Mesendoderm (in vitro differentiated cells): ENCODE measurements at places on chromosomes 1 and 21.

DNA sequence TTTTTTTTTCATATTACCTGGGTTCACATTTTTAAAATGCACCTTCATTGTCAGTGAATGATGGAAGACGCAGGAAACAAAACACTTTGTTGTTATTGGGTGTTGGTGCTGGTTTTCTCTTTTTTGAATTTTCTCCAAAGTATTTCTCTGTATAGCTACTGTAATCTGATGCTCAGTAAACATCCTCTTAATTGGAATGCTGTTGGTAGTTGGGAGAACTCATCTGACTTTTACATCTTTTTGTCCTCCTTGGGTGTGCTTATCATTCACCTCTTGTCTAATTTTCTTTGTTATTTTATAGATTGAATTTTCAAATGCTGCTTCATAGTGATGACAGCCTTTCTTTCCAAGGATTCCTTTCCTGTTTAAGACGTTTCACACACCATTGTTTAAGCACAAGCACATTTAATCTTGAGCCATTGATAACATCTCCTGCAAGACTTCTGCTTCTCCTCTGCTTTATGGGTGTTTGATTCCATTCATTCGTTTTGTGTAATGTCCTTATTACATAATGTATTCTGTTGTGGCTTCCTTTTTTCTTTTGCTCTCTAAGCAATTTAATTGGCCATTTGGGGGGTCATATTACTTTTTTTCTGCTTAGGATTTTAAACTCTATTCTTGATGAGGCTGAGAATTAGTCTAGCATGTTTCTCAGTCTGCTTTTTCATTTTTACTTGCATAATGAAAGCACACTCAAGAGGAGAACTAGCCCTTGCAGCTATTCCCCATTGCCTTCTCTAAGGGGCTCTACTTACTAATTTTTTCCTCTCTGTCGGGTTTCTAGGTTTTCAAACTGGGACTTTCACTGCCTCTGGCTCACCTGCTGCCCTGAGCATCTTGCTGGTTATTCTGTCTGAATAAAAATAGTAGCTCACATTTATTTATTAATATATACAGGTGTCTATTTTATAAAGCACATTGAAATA, 42.0 kb upstream of the CD34 start:
- no peak for DNase-seq

- peak; percentile 76 for DNase-seq
These were observed 212.2 kb downstream of the LYPLAL1 start for GRCh38 chr1:219385787-219386427.

DNA sequence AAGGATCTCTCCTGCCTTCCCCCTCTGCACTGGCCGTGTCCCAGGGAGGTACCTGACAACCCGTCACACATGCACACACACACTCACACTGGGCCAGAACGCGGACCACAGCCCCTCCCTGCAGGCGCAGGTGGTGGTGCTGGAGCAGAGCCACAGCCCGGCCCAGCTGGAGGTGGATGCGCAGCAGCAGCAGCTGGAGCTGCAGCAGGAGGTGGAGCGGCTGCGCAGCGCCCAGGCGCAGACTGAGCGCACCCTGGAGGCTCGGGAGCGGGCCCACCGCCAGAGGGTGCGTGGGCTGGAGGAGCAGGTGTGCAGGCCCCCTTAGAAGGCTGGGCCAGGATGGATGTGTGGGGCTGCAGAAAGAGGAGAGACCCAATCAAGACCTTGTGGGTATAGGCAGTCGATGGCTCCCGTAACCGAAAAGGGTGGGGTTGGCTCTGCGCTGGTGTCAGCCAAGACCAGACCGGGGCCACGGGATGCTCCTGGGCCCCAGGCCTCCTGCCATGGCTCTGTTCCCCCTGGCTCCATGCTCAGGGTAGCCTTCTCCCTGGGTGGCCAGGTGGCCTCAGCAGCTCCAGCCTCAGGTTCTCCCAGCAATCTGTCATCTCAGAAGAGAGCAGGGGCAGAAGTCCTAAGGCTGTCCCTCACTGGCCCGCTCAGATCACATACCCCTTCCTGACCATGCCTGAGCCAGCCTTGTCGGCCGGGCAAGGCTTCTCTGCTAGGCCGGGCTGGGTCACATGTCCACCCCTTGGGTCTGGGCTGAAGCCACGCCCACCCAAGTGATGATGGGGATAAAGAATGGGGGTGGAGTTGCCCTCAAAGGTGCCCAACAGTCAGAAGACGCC, 8.9 kb downstream of the MFAP2 start:
- DNase-seq: peak; percentile 51

DNA sequence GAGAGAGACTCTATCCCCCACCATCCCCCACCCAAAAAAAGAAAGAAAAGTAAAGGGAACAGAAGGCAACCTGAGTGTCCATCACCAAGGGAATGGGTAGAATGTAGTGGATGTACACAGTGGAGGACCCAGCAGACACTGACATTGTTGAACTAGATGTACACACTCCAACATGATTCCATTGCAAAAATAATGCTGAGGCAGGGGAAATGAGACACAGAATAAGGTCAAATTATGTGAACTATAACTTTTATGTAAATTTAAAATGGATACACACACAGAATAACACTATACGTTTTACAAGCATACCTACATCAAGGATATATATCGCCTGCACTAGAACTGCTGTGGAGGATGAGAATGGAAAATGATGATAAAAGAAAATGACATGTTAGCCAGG, 34.8 kb downstream of the PTAFR start:
- DNase-seq: no peak

DNA sequence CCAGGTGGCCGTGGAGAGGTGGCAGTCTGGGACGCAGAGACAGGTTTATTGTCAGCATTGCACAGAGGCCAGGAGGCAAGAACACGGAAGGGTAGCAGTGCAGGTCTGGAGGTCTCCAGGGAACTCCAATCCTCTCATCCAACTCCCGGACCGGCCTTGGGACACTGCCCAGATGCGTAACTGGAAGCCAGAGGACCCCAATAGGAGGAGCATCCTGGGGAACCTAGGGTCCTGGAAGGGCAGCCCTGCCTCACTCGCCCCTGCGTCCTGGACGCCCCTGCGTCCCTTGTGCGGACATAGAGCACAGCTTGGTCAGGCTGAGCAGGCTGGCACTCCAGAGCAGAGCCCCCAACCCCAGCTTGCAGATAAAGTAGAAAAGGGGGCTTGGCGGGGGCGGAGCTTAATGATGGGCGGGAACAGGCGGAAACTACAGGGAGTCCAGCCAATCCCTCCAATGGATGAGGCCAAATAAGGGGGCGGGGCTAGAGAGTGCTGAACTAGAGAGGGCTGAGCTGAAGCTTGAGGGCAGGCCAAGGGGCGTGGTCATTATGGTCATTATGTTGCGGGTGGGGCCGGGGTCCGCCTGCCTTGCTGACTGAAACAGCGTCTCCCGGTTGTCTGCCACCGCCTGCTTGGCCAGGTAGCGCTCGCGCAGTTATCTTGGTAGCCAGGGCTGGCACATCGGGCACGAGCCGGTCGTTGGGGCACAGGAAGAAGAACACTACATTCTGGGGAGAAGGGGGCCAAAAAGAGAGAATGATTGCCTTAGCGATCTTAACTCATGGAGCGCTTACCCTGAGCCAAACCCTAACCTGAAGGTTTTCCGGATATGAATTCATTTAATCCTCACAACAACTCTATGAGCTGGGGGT, 3.7 kb upstream of the ARHGEF19 start:
- peak; percentile 99 for DNase-seq

- peak; percentile 84 for DNase-seq
These were observed 7.5 kb downstream of the MX2 start for GRCh38 chr21:41369105-41369919.

- no peak for DNase-seq
These were observed 53.3 kb downstream of the CD247 start for GRCh38 chr1:167465018-167465417.

- no peak for DNase-seq
These were observed 1.6 kb upstream of the OR10T2 start for GRCh38 chr1:158400871-158401270.

DNA sequence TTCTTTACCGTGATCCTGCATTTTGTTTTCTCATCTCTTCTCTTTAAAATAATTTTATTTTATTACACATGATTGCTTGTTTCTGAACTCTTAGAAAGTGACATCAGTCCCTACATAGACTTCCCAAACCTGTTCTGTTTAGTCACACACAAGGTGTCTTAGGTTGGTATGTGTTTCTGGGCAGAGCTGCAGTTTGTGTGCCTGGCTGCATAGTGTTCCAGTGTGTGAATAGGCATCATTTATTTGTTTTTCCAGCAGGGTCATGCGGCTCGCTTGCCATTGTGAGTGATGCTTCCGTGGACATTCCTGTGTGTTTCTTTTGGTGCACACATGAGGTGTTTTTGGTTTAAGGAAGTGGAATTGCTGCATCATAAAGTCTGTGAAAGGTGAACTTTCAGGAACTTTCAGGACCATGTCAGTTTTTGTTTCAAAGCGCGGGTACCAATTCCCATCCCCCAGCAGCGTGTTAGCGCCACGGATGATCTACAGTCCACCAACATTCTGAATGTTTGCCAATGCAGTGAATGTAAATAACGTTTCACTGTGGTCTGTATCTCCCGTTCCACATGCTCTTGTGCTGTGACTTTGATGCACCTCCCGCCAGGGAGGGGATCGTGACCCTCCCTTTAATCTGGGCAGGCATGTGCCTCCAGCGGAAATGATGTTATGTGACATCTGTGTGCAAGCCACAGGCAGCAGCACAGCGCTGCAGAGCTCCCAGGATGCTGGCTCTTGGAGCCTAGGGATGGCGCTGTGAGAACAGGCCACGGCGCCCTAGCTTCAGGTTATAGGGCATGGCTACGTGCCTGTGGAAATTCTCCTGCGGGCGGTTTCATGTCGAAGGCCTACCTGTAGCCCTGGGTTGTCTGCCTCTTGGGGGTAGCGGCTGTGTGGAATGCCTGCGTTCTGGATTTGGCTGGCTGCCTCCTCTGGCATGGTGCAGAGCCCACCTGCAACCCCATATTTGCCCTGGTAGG, 144.6 kb upstream of the COL6A1 start:
- no peak for DNase-seq

DNA sequence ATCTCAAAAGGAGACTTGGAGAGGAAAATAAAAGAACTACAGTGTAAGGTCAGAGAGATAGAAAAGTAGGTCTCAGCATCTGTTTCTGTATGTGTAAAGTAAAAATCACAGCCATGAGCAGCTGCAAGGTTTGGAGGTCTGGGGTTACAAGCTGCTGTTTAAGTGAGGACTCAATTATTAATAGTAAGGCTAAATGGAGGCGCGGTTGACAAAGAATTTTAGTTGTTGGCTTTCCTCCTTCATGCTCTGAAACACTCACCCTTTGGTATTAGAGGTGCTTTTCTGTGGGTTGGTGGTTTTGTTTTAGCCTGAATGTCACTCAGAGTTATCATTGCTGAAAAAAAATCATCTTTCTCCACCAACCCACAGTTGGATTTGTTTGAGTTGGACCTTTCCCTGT, 59.8 kb upstream of the HAO2 start:
- no peak for DNase-seq

DNA sequence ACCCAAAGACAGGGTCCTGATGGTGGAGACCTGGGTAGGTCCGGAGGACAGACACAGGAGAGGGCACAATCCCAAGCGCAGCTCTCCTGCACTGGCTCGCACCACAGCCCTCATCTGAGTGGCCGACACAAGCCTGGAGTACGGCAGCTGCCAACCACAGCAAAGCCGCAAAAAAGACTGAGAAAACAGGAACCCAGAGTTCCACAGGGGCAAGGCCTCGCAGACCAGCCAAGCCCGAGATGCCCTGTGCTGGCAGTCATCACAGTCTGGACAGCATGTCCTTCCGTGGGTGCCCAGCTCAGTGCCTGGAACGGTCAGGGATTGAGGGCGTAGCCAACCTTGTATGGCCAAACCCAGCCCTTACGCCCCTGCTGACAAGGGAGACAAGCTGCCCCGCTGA, 11.4 kb downstream of the ZBTB48 start:
- no peak for DNase-seq

DNA sequence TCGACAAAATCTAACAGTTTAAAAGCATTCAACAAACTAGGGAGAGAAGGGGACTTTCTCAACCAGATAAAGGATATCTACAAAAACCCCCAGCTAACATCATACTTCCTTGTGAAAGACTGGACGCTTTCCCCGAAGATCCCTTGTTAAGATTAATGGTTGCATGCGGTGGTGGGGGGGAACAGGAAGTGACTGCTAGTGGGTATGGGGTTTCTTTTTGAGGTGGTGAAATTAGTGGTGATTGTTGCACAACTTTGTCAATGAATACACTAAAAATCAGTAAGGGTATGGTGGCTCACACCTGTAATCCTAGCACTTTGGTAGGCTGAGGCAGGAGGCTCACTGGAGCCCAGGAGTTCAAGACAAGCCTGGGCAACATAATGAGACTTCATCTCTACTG, 26.9 kb upstream of the EYA3 start:
- peak; percentile 7 for DNase-seq

GRCh38 chr1:40174788-40175187, 13.6 kb downstream of the RLF start:
- no peak for DNase-seq
